ENCODE measurements at places on chromosomes 4 and X.

DNA sequence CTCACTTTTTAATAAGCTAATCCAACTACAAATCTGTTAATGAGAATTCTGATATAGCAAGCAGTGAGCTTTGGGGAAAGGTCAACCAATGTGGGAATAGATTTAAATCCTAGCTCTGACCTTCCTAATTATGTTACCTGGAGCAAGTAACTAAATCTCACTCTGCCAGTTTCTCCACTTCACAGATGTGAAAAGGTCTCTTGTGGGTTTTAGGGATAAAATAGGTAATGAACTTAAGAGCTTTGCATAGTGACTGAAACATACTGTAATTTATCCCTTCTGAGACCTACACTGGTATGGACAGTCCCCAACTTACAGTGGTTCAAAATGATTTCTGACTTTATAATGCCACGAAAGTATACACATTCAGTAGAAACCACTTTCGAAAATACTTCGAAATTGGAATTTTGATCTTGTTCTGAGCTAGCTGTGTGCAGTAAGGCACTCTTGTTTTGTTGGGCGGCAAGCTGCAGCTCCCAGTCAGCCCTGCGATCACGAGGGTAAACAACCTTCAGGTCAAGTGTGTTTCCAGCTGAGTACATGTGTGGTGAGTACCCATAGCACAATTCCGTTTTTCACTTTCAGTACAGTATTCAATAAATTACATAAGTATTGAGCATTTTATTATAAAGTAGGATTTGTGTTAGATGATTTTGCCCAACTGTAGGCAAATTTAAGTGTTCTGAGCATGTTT lies 93.7 kb downstream of the ADGRL3 start:
- peak; percentile 19 for DNase-seq

- DNase-seq: no peak
These were observed 105.3 kb upstream of the NKX1-1 start for GRCh38 chr4:1511441-1512041.

DNA sequence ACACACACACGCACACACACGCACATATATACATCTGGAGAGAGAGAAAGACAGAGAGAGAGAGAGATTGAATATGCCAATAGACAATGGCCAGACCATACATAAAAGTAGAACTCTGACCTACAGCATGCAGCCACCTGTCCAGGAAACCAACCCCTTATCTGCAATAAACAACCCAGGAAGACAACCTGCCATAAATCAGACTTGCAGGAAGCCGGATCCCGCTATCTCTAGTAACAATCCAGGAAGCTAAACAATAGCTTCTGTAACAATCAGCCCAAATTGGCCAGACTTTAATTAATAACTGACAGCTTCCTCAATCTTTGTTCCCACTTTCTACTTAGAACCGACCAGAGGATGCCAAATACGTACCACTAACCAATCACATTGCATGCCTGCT lies 173.2 kb downstream of the LDB2 start:
- DNase-seq: no peak

GRCh38 chrX:154019061-154019621 lies 561 bp downstream of the IRAK1 start:
- no peak for DNase-seq

- DNase-seq: no peak
These were observed 239.7 kb upstream of the FAM241A start for GRCh38 chr4:111905511-111905910.

- no peak for DNase-seq
These were observed 682.4 kb upstream of the PABPC4L start for GRCh38 chr4:134883831-134884449.

- DNase-seq: no peak
These were observed 49.5 kb downstream of the CLDN34 start for GRCh38 chrX:10016519-10017132.

GRCh38 chr4:123616951-123617461 lies 220.4 kb downstream of the SPRY1 start:
- no peak for DNase-seq

DNA sequence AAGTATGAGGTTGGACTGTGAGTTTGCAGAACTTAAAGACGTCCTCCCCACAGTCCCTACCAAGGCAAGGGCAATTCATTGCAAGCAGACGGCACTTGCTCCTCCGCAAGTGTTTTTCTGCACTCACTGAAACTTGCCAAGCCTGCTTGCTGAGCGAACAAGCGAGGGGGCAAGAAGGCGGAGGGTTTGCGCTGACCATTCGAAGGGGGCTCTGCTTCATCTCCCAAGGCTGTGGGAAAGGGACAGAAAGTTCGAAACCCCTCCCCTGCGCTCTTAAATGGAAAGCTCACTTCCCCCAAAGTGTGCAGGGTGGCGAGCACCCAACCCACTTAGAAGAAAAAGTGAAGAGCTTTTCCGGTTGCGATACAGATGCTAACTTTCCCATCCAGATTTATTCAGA lies 1.4 kb downstream of the MID1 start:
- DNase-seq: no peak

- no peak for DNase-seq
These were observed 71.0 kb downstream of the PJA1 start for GRCh38 chrX:69093960-69094871.

GRCh38 chr4:140085062-140085622 lies 68.8 kb downstream of the MAML3 start:
- no peak for DNase-seq

DNA sequence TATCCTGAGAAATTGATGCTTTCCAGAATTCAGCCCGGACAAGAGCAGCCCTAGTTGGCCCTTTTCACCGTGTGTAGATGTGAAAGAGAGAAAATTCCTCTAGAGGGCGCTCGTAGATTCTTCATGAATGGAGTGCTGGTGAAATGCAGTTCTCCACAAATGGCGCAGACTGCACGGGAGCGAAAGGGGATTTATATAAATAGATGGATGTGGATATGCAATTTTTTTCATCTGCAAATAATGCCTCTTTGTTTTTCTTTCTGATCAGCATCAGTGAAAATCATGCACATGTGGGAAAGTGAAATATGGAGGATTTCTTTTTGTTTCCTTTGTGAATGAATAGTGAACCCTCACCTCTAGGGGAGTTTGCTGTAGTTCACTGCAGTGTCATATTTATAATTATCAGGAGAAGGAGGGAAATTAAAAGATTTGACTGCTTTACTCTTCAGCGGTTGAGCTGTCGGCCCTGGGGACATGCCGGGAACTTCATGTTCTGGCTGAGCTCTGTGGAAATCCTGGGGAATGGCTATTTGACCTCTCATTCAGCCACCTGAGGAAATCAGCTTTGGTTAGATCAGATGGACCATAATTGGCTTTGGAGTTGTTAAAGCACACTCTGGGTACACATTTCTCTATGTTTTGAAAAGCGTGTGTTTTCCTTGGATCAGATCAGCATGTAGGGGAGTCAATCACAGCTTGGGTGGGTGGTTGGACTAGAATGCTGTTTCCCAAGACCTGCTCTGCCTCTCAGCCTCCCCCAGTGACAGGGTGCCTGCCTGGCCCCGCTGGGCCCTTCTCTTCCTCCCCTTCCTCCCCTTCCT lies 115.0 kb upstream of the SHISA3 start:
- peak; percentile 62 for DNase-seq

- no peak for DNase-seq
These were observed 94.6 kb downstream of the RASL11B start for GRCh38 chr4:52956691-52957090.

DNA sequence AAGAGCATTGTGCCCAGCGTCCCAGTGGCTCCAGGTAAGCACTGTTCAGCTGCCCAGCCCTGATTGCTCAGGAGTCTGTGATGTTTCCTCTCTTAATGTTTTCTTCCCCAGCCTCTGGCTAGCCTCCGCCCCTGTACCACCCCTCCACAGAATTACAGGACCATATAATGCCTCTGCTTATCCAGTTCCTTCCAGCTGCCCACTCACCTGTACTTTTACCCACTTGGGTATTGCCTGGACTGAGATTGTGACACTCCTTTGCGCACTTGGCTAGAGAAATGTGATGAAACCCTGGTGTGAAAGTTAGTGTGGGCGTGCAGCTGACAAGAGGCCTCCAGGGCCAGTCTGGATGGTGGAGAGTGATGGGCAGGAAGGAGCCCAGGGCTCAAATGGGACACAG lies at the start of gene AWAT2:
Gene AWAT2, minus strand, starts transcription at position 14 of the 400 bp plus-strand sequence. Its CDS starts 6 bp downstream, at position 8.
- no peak for DNase-seq

DNA sequence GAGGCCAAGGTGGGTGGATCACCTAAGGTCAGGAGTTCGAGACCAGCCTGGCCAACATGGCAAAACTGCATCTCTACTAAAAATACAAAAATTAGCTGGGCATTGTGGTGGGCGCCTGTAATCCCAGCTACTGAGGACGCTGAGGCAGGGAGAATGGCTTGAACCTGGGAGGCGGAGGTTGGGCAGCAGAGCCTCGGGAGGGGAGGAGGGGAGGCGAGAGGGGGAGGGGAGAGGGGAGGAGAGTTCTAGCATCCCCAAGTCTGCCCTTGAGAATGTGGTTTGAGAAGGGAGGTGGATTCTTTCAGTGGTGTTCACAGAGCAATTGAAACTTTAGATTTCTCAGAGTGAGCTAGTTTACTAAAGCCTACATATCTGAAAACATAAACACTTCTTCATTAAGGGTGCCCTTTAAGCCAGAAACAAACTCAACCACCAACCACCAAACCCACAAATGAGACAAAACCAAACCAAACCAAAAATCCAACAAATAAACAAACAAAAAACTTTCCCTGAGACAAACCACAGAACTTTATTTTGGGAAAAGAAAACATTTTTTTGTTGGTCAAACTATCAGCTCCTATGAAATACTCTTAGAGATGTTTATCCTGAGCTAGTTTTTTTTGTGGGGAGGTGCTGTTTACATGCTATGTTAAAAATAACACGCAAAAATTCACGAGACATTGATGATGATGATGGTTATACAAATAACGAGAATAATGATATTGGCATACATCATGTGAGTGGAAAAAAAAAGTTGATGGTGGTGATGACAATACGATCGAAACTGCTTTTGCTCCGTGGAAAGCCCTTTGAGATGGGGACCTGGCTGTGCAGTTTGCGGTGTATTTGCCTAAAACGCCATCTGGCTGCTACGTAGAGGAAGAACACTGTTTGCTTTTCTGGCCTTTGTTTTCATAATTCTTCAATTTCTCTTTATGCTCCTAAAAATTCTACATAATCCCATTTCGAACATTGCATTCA lies 98.2 kb upstream of the PRKX start:
- no peak for DNase-seq

GRCh38 chr4:33566649-33567048 lies 2677.7 kb downstream of the ARAP2 start:
- no peak for DNase-seq

DNA sequence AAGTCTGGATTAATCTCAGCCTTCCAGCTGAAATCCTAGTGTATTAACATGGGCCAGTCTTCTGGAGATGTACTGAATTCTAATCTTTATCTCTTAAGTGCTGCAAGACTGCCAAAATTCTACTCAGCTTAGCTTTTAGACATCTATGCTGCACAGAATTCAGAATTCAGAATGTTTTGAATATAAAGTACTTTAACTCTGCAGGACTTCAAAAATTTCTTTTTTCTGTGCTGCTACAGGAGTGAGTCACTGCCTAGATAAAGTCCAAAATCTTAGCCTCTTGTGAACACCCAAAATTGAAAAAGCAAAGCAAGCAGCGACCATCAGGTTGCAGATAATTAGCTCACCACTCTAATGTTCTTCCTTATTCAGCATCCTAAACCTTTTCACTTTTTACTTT lies 1092.6 kb upstream of the PCDH10 start:
- DNase-seq: no peak

- DNase-seq: no peak
These were observed 148.1 kb downstream of the TRIML1 start for GRCh38 chr4:188287169-188287894.

- DNase-seq: no peak
These were observed 38.5 kb downstream of the LRBA start for GRCh38 chr4:150976478-150977118.

DNA sequence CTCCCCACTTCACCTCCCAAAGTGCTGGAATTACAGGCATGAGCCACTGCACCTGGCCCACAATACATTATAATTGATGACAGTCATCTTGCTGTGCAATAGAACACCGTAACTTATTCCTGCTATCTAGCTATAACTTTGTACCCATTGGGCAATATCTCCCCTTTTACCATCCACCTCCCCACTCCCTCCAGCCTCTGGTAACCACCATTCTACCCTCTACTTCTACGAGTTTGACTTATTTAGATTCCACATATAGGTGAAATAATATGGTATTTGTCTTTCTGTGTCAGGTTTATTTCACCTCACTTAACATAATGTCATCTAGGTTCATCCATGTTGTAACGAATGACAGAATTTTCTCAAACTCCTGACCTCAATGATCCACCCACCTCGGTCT lies 8.2 kb upstream of the TEX11 start:
- DNase-seq: no peak

- no peak for DNase-seq
These were observed 14.0 kb downstream of the APOOL start for GRCh38 chrX:85017721-85018120.

DNA sequence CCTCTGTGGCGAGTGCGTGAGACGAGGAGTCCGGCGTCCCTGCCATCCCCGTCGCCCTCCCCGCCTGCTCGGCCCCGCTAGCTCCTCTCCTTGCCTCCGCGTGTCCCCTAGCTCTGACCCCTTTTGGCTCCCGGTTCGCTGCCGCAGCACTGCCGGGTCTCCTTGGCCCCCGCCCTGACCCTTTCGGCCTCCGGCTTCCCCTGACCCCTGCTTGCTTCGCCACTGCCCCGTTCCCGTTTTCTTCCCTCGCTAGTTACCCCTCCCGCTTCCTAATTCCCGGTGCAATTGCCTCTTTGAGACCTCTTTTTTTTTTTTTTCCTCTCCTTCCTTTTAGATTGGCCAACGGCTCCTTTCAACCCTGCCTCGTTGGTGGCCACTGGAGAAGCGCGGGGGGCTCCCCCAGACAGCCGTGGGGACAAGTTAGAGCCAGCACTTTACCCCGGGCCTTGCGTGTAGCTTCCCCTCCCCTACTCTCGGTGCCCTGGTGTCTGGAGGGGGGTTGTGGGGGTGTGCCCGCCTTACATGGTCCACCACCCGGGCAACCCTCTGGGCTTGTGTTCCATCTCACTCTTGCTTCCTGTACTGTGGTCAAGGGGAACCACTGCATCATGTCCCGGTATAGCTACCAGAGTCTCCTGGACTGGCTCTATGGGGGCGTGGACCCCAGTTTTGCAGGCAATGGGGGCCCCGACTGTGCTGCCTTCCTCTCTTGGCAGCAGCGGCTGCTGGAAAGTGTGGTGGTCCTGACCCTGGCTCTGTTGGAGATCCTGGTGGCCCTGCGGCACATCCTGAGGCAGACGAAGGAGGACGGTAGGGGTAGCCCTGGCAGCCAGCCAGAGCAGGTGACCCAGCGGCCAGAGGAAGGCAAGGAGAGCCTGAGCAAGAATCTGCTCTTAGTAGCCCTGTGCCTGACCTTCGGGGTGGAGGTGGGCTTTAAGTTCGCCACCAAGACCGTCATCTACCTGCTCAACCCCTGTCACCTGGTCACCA lies 548 bp downstream of the TMEM164 start:
- no peak for DNase-seq

GRCh38 chr4:73734530-73735001 lies 5.8 kb upstream of the CXCL8 start:
- no peak for DNase-seq

GRCh38 chr4:4289055-4289454 lies 899 bp downstream of the LYAR start:
- DNase-seq: no peak

GRCh38 chrX:133054761-133055405 lies 42.0 kb downstream of the USP26 start:
- no peak for DNase-seq

- DNase-seq: no peak
These were observed 311.7 kb upstream of the TAPT1 start for GRCh38 chr4:16537926-16538325.

- DNase-seq: no peak
These were observed 99.8 kb downstream of the KLHL8 start for GRCh38 chr4:87120411-87121162.

- no peak for DNase-seq
These were observed 51.8 kb downstream of the ZNF827 start for GRCh38 chr4:145886871-145887240.
